Neural progenitor cell (in vitro differentiated cells): ENCODE measurements at places on chromosomes 4 and X.
A peak's percentile ranks its signal among the peaks of the same experiment; 100 is the strongest.

DNA sequence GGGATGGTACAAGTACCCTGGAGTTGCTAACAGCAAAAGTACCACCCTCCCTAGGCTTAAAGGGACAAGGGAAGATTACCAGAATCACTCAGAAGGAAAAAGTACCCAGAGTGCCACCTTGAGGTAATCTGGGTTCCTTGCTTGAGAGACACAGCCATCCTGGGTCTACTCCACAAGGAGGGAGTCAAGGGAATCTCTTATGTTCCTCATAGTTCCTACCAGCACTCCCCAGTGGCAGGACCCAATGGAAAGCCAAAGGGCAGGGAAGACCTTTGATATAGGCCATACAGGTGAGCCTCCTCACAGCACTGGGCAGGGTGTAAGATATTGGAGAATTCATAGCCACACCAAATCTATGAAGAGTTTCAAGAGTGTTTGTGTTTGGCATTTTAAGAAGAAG lies 5.7 kb downstream of the IL2 start:
- DNase-seq: peak; percentile 74

GRCh38 chr4:100289946-100290345 lies 99.7 kb upstream of the DDIT4L start:
- no peak for DNase-seq

GRCh38 chrX:104486691-104487090 lies 79.3 kb upstream of the IL1RAPL2 start:
- DNase-seq: no peak

DNA sequence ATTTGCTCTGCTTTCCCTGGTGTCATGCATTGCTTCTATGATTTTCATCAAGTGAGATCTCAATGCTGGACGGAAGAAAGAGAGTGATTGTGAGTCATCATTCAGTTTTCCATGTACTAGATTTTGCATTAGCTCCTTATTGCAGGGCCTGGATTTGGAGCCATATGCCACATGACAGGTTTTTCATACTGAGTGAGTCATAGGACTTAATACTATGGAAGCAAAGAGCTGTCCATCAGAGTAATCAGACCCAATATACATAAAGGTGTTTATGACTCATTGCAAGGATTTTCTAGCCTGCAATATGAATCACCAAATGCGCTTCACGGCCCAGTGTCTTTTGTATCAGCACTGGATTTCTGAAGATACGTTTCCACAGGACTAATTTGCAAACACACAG lies 11.2 kb upstream of the TFDP3 start:
- no peak for DNase-seq

DNA sequence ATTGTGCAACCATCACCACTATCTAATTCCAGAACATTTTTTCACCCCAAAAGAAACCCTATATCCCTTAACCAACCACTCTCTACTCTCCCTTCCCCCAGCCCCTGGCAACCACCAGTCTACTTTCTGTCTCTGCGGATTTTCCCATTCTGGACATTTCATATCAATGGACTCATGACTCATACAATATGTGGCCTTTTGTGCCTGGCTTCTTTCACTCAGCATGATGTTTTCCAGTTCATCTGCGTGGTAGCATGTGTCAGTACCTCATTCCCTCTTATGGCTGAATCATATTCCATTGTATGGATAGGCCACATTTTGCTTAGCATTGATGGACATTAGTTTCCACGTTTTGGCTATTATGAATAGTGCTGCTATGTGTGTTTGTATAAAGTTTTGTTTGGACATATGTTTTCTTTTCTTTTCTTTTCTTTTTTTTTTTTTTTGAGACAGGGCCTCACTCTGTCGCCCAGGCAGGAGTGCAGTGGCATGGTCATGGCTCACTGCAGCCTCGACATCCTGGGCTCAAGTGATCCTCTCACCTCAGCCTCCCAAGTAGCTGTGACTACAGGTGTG lies 335.4 kb downstream of the BCOR start:
- no peak for DNase-seq

GRCh38 chr4:46550471-46550870 lies 160.5 kb upstream of the GABRA2 start:
- DNase-seq: no peak

DNA sequence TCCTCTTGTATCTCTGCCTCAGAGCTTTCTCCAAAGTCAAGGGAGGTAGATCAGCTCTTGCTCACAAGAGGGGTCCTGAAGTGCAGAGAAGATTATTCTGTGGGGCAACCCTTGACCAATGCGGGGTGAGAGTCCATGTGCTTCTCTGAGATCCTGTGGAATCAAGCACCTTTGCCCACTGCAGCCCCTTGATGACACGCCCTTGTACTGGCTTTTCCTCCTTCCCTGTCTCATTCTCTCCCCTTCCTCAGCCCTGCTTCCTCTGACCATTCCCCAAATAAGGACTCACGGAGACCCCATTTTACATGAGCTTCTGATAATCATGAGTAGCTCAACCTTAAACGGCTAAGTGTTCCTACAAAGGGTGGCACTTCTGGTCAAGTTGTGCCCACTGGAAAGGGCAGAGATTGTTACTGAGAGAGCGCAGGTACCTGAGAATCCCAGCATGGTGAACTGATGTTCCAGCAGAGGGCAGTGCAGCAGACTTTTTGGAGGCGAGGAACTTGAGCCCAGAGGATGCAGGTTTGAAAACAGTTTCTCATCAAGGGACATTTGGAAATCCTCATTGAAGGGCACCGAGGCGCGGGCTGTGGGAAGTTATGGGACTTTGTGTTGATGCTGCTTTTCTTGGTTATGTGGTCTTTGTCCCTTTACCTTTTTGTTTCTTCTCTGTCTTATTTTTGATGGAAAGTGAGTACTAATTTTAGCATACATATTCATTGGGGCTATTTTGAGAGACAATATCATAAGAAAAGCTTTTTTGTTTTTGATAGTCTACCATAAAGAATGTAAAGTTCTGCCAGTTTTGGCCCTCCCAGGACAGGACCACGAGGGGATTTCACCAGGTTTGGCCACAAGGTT lies 201.3 kb downstream of the RBM46 start:
- DNase-seq: peak; percentile 81

- DNase-seq: peak; percentile 18
Measured at GRCh38 chr4:114558446-114559020, 40.1 kb upstream of the UGT8 start.

GRCh38 chr4:140302151-140302859 lies 71.1 kb upstream of the SCOC start:
- no peak for DNase-seq

DNA sequence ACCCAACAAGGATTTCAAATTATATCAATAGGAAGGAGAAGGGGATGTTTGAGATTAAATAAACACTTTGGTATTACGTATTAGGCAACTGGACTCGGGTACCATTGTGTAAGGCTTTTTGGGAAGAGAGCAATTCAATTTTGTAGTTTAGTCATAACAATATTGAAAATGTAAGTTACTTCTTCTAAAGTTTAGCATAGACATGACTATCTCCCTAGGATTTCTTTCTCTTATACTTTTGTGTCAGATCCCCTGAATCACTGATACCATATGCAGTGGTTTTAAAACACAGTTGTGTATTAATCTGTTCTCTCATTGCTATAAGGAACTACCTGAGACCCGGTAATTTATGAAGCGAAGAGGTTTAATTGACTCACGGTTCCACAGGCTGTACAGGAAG lies 123.8 kb upstream of the FAM9C start:
- DNase-seq: no peak

- no peak for DNase-seq
Measured at GRCh38 chr4:74217365-74217764, 59.4 kb downstream of the MTHFD2L start.

GRCh38 chr4:31169846-31170245 lies 449.7 kb downstream of the PCDH7 start:
- peak; percentile 8 for DNase-seq

DNA sequence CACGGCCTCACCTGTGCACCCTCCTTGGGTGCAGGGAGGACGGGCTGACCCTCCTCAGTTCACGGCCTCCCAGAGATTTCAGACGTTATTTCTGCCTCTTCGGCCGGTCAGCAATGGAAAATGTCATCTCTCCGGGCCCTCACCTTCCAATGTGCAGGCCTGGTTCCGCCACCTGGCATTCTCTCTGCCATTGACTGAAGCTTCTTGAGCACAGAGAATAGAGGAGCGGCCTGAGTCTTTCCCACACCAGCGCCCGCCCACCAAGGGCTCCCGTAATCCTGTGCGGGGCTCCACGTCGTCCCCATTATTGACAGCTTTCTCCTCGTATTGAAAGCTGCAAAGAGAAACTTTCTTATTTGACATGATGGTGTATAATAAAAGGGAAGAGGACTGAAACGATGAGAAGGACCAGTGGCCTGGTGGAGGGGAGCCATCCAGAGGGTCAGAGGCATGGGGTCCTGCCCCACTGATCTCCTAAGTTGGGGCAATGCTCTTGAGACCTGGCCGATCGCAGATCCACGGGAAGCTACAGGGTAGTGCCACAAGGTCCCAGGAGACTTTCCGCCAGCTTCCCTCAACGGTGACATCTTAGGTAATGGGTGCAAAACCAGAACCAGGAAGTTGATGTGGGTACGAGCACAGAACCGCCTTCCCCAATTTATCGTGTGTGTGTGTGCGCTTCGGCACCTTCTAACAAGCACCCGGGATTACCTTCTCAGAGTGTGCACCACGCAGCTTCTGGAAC lies 20.6 kb downstream of the HTRA3 start:
- DNase-seq: no peak

DNA sequence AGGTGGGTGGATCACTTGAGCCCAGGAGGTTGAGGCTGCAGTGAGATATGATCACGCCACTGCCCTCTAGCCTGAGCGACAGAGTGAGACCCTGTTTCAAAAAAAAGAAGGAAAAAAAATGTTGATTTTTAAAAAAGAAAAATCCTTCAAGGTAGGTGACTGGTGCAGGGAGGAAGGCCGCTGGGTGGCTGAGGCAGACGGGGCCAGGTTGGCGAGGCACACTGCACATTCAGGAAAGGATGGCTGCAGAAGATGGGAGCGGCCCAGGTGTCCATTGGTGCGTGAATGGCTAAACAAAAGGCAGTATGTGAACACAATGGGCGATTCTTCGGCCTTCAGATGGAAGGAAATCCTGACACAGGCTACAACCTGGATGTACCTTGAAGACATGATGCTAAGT lies 30.4 kb downstream of the DCTD start:
- DNase-seq: no peak

DNA sequence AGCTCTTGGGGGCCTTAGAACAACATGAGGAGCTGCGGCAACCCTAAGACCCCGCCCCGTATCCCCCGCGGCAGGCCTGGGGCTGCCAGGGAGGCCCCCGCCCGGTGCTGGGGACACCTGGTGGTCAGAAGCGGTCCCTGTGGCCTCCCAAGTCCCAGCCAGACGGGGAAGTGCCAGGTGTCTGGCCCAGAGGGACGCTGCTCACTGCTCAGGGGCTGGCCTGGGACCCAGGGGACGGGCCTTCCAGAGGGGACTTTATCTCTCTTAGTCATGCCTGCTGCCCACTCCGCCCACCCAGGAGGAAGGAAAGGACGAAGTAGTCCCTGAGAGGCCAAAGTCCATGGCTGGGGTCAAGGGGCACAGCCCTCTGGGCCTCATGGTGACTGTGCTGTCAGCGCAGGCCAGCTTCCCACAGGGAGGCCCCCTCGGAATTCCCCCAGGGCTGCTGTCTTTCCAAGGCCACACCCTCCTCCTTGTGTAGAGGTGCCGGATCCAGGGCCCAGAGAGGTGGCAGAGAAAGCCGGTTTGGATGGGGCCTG lies 31.0 kb upstream of the HTRA3 start:
- DNase-seq: peak; percentile 81

DNA sequence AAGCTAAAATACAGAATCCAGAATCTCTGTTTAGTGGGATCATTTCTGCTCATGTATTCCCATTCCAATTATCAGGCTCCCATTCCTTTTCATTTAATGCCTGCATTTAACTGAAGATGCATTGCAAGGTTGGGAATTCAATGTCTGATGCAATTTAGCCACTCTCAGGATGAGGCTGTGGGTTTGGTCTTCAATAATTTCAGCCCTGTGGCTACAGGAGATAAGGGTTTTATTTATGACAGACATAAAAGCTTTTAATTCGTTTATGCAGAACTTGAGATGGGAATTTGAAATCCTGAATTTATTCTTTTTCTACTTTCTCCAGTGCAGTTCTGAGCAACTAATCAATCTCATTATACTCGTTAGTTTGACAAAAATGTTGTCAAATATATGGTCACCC lies 1225.9 kb downstream of the PCDH18 start:
- DNase-seq: no peak

DNA sequence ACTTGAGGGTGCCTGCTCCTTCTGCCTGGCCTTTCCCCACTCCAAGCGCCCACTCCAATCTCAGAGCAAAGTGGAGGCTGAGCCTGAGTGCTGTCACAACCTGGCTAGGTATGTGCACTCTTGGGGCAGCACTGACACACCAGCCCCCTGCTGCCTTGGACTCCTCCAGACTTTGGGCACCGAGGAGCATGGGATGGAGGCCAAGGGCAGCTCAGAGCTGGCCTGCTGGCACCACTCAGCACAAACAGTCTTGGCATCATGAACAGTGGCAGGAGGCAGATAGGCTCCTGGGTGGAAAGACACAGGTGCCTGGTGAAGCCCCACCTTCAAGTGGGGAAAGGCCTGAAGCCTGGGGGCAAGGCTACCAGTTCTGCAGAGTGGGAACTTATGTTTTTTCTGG lies 91.8 kb downstream of the KCNIP4 start:
- no peak for DNase-seq

GRCh38 chr4:47278631-47279030 lies 184.9 kb downstream of the COMMD8 start:
- no peak for DNase-seq

GRCh38 chr4:26302031-26302899 lies 18.5 kb upstream of the RBPJ start:
- no peak for DNase-seq

- DNase-seq: peak; percentile 29
Measured at GRCh38 chrX:15382813-15383212, 1.4 kb downstream of the VEGFD start.

DNA sequence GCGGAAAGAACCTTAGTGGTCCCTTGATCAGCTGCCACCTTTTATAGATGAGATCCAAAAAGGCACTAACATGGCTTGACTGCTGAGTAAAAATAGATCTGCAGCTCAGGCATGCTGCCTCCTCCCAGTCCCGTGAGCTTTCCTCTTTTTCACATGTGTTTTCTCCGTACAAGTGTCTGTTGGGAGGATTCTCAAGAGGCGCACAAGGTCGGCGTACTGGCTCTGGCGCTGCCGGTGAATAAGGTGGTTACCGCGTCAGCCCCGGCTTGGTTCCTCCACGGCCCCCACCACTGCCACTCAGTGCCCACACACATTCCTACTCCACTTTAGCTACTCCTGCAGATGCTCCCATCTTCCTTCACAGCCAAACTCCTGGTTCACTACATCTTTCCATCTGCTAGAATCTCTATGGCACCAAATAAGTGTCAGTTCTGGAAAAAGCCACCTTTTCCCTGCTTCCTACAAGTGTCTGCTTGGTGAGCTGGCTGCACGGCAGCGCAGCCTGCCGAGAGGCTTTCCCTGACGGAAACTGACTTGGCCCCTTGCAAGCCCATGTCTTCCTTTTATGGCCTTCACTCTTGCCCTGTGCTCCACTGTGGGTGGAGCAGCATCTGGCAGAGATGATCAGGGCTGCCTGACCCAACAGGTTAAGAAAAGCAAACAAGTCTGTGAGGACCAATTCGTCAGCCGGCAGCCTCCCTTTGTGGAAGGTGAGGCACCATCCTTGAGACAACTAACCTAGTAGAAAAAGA lies 99.8 kb downstream of the KLHL8 start:
- no peak for DNase-seq

GRCh38 chr4:616911-617643 lies 8.3 kb upstream of the PDE6B start:
- DNase-seq: peak; percentile 0
